ENCODE measurements at places on chromosomes 1 and 21.

DNA sequence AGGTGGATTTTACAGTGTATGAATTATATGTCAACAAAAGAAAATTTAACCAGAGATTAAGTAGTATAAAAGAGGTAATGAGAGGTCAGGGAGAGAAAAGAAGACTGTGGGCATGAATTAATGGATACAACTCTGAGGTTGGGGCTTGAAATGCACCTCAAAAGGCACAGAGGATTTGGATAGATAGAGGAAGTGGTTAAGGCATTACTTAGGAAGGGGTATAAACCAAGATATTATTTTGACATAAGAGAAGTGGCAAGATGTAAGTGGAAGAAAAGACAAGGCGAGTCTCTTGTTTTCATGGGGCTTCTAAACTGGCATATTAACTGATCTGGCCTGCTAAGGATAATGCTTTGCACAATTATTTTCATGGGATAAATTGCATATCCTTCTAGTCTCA is 34.1 kb downstream of the RAP1A start:
- no peak for DNase-seq

GRCh38 chr1:167086033-167086432 is 4.1 kb downstream of the GPA33 start:
- no peak for DNase-seq

- DNase-seq, result no peak
These were observed 30.8 kb downstream of the RNF19B start for GRCh38 chr1:32933742-32934322.

DNA sequence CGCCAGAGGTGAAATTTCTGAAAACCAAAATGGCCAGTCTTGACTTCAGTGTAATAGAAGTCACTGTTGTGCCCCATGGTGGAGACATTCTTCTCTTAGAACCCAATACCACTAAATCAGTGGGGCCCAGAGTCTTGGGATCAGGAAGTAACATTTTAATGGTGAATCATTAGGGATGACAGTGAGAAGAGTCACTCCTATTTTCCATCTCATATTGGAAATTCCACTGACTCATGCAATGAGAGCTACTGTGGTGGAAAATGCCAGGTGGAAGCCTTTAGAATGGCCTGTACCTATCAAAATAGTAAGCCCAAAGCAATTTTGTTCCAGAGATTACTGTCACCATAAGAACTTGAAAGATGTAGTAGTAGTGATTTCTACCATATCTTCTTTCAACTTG is 20.6 kb upstream of the PPM1J start:
- no peak for DNase-seq

DNA sequence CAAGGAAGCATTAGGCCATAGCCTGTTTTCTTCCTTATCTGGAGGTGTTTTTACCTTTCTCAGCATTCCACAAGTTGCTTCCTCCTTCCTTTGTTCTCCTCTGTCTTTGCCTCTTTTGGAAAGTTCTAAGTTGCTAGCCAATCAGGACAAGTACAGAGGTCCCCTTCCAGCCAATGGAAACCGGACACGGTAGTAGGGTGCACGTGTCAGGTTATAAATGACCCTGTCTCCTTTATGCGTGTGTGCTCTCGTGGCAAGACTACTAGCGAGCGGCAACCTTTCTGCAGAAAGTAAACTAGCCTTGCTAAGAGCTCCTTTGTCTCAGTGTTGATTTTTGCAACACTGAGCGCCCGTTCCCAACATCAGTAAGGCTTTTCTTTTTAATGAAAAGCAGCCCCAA is 1.5 kb upstream of the ACADM start:
- no peak for DNase-seq

DNA sequence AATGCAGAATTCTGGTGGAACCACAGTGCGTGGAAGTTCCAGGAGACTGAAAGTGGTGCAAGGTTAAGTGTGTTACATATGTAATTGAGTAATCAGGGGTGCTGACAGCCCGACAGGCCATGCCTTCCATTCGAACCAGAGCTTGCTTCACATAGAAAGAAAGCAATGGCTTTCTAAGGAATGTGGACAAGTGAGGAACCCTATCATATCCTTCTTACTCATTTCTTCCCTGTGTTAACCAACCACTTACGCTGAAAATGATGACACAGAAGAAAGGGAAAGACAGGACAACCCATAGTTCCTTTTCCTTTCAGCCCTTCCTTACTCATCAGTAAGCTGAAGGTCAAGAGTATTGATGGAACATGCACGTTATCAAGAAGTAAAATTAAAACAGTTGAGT is 48.1 kb upstream of the KCNA3 start:
- DNase-seq, result no peak

GRCh38 chr1:158208586-158209116 is 28.0 kb downstream of the CD1D start:
- no peak for DNase-seq

DNA sequence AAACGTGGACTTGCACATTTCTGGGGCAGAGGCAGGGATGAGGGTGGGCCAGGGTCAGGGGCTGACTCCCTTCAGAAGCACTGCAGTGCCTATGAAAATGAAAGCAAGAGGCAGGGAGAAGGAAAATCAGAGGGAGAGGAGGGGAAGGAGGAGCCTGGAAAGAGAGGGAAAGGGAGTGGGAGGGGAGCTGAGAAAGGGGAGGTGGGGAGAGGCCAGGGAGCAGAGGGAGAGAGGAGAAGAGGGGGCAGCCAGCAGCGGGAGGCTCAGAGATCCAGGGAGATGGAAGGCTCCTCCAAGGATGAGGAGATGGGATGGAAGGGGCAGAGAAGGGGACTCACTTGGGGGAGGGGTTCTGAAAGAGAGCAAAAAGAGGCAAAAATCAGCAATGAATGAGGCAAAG is 96.3 kb upstream of the KLHDC7A start:
- DNase-seq, result no peak

DNA sequence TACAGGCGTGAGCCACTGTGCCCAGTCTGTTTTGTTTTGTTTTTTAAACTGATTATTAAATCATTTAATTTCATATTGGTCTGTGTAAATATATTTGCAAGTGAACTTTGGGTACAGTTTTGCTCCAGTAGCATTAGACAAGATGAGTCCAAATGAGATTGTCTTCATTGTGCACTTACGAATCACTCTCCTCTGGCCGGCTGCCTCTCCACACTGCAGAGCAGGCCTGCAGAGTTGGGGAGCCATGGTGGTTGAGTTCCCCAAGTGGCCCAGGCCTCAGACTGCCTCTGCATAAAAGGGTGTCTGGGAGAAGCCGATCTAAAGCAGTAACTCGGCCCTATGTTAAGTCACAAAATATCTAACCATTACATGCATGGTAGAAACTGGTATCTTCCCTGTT is 74.8 kb downstream of the ATP5PO start:
- no peak for DNase-seq

- no peak for DNase-seq
These were observed 17.4 kb downstream of the PIK3C2B start for GRCh38 chr1:204477036-204477740.

- DNase-seq, result no peak
These were observed 72.3 kb upstream of the PALMD start for GRCh38 chr1:99573431-99574217.

GRCh38 chr1:1083416-1084371 is 9.6 kb upstream of the RNF223 start:
- peak; percentile 67 for DNase-seq

DNA sequence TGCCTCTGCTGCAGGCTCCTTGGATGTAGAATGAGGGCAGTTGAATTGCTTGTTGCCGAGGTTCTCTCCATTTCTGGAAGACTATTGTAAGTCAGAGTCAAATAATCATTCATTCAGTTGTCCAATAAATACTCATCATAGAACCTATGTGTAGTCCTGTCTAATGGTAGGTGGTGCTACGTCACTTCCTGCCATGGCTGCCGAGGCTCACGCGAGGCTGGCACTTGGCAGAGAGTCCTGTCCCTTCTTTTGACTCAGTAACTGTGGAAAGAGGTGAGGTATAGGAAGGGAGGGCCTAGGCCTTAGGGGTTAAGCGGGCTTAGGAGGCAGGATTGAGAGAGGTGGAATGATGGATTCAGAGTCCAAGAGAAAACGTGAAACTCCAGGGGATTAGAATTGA is 9.7 kb downstream of the ADARB1 start:
- no peak for DNase-seq

DNA sequence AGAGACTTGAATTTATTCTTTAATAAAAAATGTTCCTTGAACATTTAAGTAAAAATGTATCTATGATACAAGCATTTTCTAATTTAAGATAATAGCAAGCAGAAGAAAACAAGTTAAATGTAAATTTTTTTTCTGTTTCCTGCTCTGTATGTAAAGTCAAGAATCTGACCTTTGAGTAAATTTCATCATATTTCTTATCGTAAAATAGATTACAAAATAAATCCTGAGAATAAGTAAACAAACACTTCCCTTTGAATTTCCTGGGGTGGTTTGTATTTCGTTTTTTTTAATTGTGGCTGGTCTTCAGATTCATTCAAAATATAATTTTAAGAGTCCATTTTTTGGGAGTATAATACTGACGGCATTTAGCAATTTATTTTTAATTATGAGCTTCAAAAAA is 77.6 kb downstream of the POU2F1 start:
- DNase-seq, result no peak

- no peak for DNase-seq
These were observed 14.7 kb downstream of the RNF2 start for GRCh38 chr1:185059950-185060571.

GRCh38 chr1:28983509-28984310 is 69.3 kb downstream of the EPB41 start:
- DNase-seq, result no peak

- DNase-seq, result no peak
These were observed 161.3 kb downstream of the GALNT2 start for GRCh38 chr1:230228236-230228897.

GRCh38 chr1:21906173-21907078 is 30.7 kb downstream of the HSPG2 start:
- DNase-seq, result no peak

GRCh38 chr1:208520438-208521099 is 276.4 kb upstream of the PLXNA2 start:
- no peak for DNase-seq

GRCh38 chr1:244207935-244208244 is 156.8 kb downstream of the ZBTB18 start:
- no peak for DNase-seq

DNA sequence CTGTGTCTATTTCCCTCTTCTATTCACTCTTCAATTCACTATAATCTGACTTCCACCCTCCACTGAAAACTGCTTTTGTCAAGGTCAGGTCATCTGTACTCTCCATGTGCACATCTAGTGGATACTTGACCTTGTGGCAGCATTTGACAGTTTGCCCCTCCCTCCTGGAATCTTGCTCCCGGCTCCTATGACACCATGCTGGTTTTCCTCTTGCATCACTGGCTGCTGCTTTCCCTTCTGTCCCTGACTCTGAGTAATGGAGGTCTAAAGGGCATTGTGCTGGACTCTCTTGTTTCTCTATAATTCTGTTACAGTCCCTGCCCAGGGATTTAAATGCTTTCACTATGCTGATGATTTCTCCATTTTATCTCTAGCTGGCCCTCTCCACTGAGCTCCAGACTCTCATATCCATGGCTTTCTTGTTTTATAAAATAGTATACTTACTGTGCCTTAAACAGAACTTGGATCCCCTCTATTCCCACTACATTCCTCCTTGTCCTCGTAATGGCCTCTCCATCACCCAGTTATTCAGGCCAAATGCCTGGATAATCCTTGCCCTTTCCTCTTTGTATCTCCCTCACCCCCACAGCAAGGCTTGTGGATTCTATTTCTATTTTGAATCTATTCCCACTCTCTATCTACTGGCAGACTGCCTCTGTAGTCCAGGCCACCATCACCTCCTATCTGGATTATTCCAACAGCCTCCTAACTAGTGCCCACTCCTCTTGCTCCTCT is 36.8 kb upstream of the PODN start:
- no peak for DNase-seq

GRCh38 chr21:30935121-30935888 is 53.9 kb upstream of the KRTAP11-1 start:
- DNase-seq, result no peak

GRCh38 chr1:40239626-40240025 is 8.1 kb upstream of the TMCO2 start:
- no peak for DNase-seq

DNA sequence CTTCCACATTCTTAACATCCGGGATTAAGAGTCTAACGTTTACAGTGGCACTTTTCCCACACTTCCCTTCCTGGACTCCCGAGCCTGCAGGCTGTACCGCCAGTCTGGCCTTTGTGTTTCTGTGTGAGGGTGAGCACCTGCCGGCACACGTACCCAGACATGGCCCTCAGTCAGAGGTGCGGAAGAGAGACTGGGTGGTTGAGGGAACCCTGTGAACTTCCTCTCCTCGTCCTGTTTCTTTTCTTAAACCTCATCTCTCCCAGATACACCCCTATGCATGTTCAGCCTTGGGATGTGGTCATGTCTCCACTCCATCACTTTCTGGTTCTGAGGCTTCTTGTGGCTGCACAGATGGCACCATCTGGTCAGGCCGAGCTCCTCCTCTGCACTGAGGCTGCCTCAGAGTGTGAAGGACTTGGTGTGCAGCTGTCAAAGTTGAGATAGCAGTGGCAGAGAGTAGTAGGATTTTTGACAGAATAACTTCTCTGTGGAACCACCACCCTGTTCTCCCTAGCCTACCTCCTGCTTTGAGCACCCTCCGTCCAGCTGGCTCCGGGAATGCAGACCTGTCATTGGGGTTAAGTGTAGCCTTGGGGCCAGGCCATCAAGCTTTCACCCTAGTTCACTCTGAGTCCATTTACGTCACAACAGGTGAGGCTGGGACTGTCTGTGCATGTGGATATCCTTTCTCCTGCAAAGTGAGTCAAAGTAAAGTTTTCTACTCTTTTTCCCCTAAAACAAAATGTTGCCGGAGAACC is 31.4 kb downstream of the VASH2 start:
- no peak for DNase-seq

GRCh38 chr21:36204980-36205379 is 48.4 kb downstream of the DOP1B start:
- no peak for DNase-seq

- no peak for DNase-seq
These were observed 36.0 kb downstream of the UBE4B start for GRCh38 chr1:10068605-10069294.

GRCh38 chr1:162562470-162562828 is 927 bp downstream of the UAP1 start:
- DNase-seq, result no peak

DNA sequence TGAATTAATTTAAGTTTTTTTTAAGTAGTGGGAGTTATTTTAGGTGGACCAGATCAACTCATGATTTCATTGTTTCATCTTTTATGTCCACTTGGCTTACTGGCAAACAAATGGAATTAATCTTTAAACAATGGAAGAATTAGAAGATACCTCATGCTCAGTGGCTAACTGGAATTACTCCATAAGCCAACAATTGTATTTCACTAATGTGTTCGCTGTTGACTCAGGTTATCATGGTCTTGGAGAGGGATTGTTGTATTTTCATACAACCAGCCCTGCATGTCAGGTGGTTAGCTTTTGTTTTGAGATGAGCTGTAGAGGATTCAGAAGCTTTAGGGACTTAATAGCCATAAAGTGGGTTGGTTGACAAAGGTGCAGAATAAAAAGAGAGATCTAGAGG is 57.2 kb upstream of the HMCN1 start:
- DNase-seq, result no peak

DNA sequence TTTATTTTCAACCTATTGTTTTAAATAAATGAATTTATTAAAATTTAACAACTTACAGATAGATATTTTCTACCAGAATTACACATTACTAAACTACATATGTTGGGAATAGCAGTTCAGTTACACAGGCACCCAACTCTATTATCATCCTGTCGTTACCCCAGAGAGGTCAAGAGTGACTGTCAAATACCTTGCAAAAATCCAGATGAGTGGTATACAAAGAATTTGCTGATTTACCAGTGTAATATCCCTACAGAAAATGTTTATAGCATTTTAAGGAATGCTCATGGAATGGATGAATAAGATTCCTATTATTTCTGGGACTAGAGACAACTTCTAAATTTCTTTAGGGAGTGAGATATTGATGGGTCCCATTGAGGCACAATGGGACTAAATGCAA is 300.7 kb upstream of the RGS18 start:
- DNase-seq, result no peak

Data from type B pancreatic cell (in vitro differentiated cells).